ENCODE measurements at places on chromosomes 12 and 14. TPM values are rescaled to one million over a fixed set of nuclear protein-coding genes. Genes with fewer than 3 reads are reported as not detected.

- DNase-seq = no peak
Observed at GRCh38 chr12:12983420-12984035, 16.5 kb downstream of the HEBP1 start.

DNA sequence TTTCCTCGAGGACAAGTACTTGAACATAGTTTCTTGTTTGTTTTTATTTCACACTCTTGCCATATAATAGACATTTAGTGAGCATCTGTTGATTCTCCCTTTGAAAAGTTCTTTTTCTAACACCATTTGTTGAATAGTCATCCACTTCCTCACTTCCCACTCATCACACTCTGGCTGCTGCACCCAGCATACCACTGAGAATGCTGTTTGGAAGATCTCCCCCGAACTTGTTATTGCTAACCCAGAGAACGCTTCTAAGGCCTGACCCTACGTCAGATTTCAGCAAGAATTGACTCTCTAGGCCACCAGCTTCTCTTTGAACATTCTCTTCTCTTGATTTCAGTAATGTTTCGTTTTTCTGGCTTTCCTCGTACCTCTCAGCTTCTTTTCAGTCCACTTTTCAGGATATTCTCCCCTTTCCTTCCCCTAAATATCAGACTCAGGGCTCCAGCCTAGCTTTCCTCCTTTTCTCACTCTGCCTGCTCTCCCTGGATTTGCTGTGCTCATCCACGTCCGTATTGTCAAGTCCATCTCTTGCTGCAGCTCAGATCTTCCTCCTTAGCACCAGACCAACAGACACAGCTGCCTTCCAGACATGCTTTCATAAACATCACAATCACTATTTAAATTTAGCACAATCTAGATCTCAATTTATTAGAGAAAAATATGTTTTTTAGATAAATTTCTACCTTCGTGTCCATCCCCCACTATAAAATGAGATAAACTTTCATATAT lies 94.0 kb upstream of the SLC38A4 start:
- no peak for DNase-seq

GRCh38 chr14:100363053-100363452 lies 39.9 kb downstream of the SLC25A47 start:
- no peak for DNase-seq

GRCh38 chr14:106599209-106599608 lies 1072.8 kb downstream of the TMEM121 start:
- no peak for DNase-seq

DNA sequence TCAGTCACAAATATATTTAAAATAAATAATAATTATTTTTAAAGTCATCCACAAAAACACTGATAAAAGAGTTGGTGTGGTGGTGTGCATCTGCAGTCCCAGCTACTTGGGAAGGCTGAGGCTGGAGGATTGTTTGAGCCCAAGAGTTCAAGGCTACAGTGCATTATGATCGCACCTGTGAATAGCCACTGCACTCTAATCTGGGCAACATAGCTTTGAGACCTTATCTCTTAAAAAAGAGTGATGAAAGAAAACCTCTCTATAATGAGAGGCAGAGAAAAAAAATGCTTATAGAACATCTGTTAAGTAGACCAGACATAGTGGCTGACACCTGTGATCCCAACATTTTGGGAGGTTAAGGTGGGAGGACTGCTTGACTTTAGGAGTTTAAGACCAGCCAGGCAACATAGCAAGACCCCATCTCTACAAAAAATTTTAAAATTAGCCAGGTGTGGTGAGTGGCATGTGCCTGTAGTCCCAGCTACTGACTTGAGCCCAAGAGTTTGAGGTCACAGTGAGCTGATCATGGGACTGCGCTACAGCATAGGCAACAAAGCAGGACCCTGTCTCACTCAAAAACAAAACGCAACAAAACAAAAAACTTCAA lies 50.5 kb downstream of the RALGAPA1 start:
- no peak for DNase-seq

DNA sequence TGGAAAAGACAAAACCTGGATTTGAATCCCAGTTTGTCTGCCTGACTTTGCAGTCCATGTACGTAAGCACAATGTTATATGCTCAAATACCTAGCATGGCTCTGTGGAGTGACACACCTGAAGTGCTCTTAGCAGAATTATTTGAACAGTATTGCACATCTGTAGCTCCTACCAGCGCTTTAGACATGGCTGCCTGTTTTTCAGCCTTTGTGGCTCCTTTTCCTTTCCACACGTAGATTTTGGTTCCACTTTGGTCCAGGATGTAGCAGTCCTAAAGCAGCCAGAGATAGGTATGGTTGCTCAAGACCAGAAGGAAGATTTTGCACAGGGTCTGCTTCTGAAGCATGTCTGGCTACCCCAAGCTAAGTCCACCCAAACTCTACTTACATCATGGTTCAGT lies 9.1 kb downstream of the AVIL start:
- DNase-seq = no peak

DNA sequence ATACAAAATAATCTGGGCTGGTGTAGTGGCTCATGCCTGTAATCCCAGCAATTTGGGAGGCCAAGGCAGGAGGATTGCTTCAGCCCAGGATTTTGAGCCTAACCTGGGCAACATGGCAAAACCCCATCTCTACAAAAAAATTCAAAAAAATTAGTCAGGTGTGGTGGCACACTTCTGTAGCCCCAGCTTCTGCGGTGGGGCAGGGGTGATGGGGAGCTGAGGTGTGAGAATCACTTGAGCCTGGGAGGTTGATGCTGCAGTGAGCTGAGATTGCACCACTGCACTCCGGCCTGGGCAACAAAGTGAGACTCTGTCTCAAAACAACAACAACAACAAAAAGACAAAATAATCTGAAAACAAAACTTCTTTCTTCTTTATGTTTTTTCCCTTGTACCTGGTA lies 66.0 kb downstream of the TC2N start:
- no peak for DNase-seq

The SPIC gene
- not detected for total RNA-seq

The KRT78 gene
- total RNA-seq = not detected

The TPPP2 gene
- total RNA-seq = not detected

The PTCSC3 gene
- not detected for total RNA-seq

The RNASE8 gene
- not detected for total RNA-seq

The ASPG gene
- total RNA-seq = 2.9 TPM

The POTEM gene
- not detected for total RNA-seq

The CLEC2D gene
- 4.7 TPM for total RNA-seq
